ENCODE measurements at places on chromosomes 13 and 19. TPM values are rescaled to one million over a fixed set of nuclear protein-coding genes. Genes with fewer than 3 reads are reported as not detected.

GRCh38 chr13:114092468-114092867 lies 40.0 kb downstream of the RASA3 start:
- H3K4me3 ChIP-seq: no peak overlapping the region
- H3K27ac ChIP-seq: no peak overlapping the region
- no peaks in the 10 kb centered on the region for H3K4me1 ChIP-seq

DNA sequence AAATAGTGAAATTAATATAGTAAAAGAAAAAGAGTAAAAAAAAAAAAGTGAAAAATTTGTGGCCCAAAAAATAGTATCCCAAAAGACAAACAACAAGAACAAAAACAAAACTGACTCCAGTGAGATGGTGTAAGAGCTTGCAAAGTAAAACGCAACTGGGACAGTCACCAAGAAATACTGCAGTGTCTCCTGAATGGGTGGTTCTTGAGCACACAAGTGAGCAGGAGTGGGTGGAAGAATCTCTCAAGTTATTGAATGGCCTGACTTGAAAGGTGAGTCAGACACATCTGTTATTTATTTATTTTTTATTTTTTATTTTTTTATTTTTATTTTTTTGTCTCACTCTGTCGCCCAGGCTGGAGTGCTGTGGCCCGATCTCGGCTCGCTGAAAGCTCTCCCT lies 1.9 kb downstream of the ZNF493 start:
- no peak overlapping the region for H3K27ac ChIP-seq
- H3K4me1 ChIP-seq: peaks cover 6% of the 10 kb centered on the region
- H3K36me3 ChIP-seq: peaks cover 19% of the 10 kb centered on the region
- DNase-seq: no peak

- no peaks in the 10 kb centered on the region for H3K27me3 ChIP-seq
- H3K36me3 ChIP-seq: no peaks in the 10 kb centered on the region
- DNase-seq: no peak
These were observed 101.2 kb upstream of the SCEL start for GRCh38 chr13:77434289-77434688.

GRCh38 chr19:51325161-51325976 lies 13.9 kb downstream of the IGLON5 start:
- H3K36me3 ChIP-seq: no peaks in the 10 kb centered on the region
- no peak overlapping the region for H3K27ac ChIP-seq
- DNase-seq: no peak
- H3K27me3 ChIP-seq: peaks cover 17% of the 10 kb centered on the region

DNA sequence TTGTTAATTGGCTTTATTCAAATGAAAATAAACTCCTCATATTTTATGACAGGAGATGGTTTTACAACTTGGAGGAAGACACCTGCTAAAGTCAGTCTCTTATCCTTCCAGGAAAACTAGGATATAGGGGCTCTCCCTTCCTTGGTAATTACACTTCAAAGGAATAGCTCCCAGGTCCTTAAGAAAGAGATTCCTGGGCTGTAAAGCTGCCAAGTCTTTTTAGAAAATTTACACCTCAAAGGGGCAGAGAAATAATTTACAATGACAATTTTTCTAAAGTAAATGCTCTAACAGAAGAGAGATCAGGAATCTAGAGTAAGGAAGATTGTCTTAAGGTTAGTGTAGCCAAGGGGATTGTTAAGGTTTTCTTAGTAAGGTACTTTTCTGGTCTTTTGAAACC lies 1359.0 kb downstream of the OLFM4 start:
- H3K4me1 ChIP-seq: peaks cover 13% of the 10 kb centered on the region
- peaks cover 74% of the 10 kb centered on the region for H3K27me3 ChIP-seq
- H3K27ac ChIP-seq: no peak overlapping the region
- H3K4me3 ChIP-seq: no peak overlapping the region
- no peaks in the 10 kb centered on the region for H3K36me3 ChIP-seq
- peak; percentile 81 for DNase-seq

The TEX26 gene
- total RNA-seq: not detected

The DMKN gene
- total RNA-seq: 276 TPM

The CYP2S1 gene
- 272 TPM for total RNA-seq

Measured in GM23338 (cell line).